ENCODE measurements at places on chromosomes 1 and 21.

DNA sequence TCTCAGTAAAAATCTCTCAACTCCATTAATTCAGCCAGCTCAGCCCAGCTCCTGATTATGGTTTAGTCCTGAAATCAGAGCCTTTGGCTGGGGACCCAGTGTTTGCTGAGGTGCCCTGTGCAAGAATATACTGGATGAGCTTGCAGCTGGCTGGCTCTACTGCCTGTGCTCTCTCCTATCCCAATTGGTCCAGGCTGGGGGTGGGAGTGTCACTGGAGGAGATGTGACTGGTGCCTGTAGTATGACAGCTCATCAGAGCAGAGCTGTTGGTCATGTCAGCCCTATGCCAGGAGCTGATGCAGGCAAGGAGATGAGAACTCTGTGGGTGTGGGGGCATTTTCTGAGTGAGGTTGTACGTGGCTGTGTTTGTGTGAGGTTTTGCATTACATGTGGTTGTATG is 87.0 kb downstream of the TNR start:
- DNase-seq, result no peak

DNA sequence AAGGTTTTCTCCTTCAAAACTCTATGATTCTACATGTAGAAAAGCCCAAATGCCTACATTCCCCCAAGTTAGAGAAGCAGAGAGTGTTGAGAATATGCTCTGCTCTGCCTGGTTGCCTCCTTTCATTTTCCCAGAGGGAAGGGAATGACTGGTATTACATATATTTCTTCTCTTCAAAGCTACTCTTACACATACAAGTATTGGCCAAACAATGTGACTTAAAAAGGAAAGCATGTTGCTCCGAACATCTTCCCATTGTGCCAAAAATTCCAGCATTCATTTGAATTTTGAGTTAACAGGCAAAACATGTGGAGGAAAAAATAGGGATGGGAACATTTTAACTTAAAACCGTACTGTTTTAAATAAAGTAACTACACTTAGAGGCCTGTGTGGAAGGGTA is 125.2 kb downstream of the COQ8A start:
- DNase-seq, result no peak

DNA sequence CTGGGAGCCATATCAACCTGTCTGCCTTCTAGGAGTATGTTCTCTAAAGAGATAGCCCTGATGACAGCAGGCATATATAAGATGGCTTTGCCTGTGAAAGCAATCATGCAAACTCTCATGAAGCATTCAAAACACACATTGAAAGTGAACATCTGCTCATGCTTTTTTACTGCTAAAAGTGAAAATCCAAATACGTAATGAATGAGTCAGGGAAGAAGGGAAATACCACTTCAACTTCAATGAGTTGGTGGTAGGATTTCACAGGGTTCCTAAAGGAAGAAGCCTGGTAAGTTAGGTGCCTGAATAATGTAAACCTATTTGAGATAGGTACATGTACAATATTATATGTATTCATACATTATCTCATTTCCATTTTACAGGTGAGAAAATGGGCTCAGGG is 50.5 kb upstream of the SLFNL1 start:
- no peak for DNase-seq

DNA sequence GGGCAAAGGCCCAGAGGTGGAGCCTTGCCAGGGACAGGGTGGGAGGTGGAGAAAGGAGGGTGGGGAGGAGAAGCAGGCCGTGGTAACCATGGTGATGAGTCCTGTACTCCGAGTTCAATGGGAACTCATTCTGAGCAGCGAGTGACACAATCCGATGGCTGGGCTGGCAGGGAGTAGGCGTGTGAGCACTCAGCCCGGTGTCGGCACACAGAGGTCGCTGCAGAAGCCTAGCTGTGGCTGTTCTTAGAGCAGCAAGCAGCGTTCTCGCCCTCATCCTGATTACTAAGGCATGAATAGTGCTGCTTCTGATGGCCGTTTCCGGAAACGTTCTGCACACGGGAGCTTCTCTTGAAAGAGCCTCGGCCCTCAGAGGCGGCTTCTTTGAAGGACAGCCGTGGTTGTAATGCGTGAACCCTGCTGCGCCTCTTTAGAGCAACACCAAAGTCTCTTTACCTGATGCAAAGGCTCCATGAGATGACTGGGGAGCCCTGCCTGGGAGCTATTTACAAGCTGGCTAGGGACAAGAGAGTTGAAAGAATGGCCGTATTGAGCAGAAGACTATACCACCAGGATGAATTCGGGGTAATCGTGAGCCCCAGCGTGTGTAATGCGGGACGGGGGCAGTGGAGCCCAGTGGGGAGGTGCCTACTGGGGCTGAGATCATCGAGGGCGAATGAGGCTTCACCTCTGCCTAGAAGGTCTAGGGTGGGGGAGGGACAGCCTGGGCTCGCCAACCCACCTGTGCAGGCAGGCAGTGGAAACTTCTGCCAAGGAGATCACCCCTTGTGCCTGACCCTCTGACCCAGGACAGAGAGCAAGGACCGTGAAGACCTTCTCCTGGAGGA is 72.8 kb upstream of the PAX7 start:
- DNase-seq, result no peak

DNA sequence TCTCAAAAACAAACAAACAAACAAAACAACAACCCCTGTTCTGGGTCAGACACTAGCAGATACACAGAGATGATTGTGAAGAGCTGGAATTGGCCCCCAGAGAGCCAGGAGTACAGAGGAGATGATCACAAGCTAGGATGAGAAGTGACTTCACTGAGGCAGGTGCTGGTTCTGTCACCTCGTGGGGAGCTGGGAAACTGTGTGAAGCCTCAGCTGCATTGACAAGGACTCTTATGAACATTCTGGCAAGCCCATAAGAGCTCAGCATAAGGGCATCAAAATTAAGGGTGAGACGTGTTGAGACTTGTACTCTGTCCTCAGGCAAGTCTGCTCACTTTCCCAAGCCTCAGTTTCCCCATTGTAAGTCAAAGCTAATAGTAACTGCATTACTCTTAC is 14.7 kb upstream of the PTP4A2 start:
- DNase-seq, result no peak

GRCh38 chr1:195071461-195071860 is 1536.8 kb downstream of the KCNT2 start:
- DNase-seq, result no peak

- DNase-seq, result no peak
Measured at GRCh38 chr21:17903929-17904639, 84.9 kb upstream of the C21orf91 start.

- DNase-seq, result no peak
Measured at GRCh38 chr1:3338725-3339070, 115.8 kb upstream of the ARHGEF16 start.

DNA sequence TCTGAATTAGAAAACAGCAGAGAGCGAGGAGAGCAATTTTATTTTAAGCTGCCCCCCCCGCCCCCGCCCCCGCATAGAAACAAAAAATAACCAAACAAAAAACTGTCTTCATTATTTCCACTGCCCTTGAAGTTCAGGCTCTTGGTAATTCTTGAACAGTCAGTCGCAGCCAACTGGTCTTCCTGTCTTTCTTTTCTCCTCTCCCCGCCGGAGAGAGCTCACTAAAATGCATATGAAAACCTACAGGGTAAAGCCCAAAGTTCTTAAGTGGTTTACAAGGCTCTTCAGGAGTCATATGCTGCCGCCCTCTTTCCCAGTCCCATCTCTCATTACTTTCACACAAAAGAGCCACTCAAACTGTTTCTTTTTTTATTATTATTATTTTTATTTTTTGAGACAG is 1.1 kb upstream of the ANKRD35 start:
- DNase-seq, result no peak

DNA sequence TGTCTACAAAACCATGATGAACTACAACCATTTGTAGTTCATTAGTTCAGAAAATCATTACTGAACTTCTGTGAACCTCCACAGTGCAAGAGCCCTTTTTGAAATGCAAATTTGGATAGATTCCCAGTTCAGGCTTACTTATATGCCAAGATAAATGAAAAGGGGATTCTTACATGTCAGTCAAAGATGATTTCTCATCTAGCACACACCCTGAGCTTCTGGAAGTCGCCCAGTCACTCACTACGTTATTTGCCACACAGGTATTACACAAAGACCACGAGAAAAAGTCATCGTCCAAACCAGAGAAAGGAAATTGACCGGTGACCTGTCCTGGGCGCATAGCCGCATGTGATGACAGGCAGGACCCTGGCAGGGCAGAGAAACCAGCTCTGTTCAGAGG is 41.8 kb downstream of the ETS2 start:
- DNase-seq, result no peak

- DNase-seq, result peak; percentile 74
Measured at GRCh38 chr1:84781946-84782771, 91.9 kb upstream of the SSX2IP start.

- DNase-seq, result no peak
Measured at GRCh38 chr1:109928591-109929111, 18.0 kb downstream of the CSF1 start.

GRCh38 chr1:182484531-182485257 is 34.7 kb downstream of the RGSL1 start:
- DNase-seq, result no peak

GRCh38 chr1:15128077-15128476 is 25.5 kb upstream of the TMEM51 start:
- DNase-seq, result no peak

GRCh38 chr1:9787702-9788101 is 36.1 kb downstream of the CLSTN1 start:
- DNase-seq, result no peak

GRCh38 chr1:161771161-161771560 is 5.0 kb downstream of the ATF6 start:
- DNase-seq, result no peak

GRCh38 chr1:17007121-17007520 is 4.6 kb downstream of the ATP13A2 start:
- DNase-seq, result no peak

DNA sequence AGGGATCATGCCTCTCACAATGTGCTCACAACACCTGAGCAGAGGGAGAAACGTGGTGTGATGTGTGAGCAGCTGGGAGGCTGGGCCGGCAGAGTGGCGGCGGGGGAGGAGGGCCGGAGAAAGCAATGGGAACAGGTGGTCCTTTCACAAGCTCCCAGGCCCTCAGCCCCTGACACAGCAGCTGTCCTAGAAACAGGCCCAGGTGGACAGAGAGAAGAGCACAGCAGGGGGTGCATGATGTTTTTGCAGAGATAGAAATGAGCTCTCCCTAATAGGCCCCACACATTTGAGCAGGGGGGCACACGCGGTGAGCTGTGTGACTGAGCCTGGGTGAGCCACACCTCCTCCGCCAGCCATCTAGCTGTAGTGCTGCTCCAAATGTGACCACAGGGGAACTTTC is 7.6 kb upstream of the RGS16 start:
- no peak for DNase-seq

GRCh38 chr1:11473491-11474034 is 5.4 kb upstream of the DISP3 start:
- no peak for DNase-seq

DNA sequence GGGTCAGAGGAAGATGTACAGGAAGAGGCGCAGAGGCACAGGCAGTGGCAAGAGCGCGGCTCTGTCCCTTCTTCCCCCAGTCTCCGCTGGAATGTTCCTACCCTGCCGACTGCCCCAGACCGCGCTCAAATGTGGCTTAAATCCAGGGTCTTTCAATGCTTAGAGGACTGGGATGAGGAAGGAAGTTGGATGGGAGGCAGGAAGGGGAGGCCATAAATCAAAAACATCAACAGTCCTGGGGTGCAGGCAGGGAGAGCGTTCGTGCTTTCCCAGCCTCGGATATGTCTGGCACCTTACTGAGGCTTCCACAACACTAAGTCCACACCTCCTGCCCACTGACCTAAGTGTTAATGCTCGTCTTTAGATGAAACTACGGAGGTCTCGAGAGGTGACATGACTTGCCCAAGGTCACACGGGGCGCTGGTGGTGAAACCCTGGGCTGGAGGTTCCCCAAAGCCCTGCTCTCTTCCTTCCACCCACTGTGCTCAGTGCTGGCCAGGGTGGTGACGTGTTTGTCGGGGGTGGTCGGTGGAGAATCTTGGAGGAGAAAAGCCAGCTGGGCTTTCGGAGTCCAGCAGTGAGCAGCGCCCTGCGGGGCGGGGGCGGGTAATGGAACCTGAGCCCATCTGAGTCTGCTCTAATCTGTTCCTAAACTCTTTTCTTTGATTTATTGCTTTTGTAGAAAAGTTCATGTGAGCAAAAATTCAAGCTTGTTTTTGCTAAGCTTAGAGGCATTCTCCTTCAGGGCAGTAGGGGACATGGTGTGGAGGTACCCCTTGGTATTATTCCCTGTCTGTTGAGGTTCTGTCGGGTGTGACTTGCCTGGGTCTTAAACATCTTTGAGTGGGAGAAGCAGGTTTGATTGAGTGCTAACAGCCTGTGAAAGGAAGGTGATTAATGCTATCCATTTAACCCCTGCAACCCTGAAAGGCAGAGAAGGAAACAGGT is 708 bp downstream of the CDA start:
- no peak for DNase-seq

- DNase-seq, result no peak
Measured at GRCh38 chr1:60893136-60893930, 189.0 kb upstream of the NFIA start.

DNA sequence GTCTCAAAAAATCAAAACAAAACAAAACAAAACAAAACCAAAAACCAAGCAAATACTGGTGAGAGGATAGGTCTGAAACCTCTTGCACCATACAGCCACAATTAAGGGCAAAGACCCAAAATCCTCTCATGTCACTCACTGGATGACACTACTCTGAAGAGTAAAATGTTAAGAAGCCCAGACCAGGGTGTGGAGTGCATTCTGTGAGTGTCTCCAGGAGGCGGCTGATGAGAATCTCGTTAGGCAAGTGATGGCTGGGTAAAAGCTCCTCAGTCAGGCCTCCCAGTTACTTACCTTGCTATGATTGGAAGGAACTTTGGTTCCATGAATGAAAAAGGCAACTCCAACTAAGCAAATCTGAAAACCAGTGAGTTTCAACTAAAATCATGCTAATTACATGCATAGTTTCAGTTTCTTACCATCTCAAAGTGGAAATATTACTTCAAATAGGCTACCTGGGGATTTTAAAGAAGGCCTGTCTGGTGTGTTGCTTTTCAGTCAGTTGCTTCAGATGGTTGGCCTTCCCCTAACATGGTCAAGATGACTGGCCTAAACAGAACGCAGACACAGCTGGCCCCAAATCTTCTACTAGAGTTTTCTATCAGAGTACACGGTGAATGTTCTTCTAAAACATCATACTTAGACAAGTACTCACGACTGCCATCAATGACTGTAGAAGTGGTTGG is 95.1 kb downstream of the KIAA0319L start:
- no peak for DNase-seq

- no peak for DNase-seq
Measured at GRCh38 chr1:55559842-55560241, 344.7 kb upstream of the USP24 start.

GRCh38 chr1:248842781-248843331 is 4.8 kb downstream of the ZNF672 start:
- DNase-seq, result no peak

DNA sequence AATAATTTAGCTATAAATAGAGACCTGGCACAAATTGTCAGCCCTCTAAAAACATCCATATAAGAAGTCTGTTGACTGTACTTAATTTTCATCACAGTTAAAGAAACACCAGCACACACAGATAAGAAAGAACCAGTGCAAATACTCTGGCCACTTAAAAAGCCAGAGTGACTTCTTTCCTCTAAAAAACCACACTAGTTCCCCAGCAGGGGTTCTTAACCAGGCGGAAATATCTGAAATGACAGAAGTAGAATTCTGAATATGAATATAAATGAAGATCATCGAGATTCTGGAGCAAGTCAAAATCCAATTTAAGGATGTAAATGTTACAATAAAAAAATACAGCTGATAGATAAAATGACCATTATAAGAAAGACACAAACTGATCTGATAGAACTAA is 870.6 kb upstream of the ADGRL4 start:
- DNase-seq, result no peak

GRCh38 chr1:188670837-188671236 is 1806.8 kb downstream of the BRINP3 start:
- DNase-seq, result no peak

GRCh38 chr21:28543975-28544374 is 448.7 kb downstream of the LTN1 start:
- no peak for DNase-seq

All from stimulated activated CD4-positive, alpha-beta T cell treated with anti-CD3 and anti-CD28 coated beads, TNF-alpha, amount 100 ng/mL, for 1 hour (primary cell).